ENCODE measurements at places on chromosomes 7 and 10.

GRCh38 chr7:117679120-117679519 is 194.1 kb downstream of the CTTNBP2 start:
- DNase-seq: no peak

DNA sequence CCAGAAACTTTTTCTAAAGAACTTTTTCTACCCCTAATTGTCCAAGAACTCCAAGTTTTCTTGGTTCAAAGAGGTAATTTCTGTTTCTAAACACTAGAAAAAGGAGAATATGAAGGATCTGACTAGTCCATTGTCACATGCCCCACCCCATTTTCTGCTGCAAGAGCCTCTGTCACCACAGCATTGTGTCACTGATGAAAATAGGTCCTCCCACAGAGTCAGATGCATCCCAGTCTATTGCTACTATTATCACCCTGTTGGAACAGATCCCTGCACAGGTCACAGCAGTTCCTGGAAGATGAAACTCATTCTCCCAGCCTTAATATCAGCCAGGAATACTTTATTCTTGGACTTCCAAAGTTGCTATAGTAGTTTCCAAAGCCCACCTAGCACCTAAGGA is 7.5 kb upstream of the CFTR start:
- DNase-seq: no peak

DNA sequence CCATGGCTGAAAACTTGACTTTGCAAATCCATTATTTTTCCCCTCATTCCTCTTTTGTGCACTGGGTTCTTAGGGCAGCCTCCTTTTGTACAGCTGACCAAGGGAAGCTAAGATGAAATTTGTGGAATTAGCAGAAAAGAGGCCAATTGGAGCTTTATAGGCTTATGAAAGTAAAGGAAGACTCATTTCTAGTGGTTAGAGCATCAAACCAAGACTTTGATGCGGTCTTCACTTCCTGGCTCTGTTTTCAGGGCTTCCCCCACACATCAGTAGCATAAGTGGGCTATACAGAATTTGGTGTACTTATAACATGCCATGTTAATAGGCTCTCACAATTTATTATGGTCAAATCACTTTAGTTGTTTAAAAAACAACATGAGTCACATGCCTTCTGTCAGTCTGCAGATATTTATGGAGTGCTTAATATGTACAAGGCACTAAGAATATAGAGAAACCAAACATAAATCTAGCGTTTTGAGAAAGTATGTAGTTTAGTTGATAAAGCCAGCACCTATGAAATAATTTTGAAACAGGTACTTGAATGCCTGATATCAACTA is 5.7 kb downstream of the AUTS2 start:
- DNase-seq: no peak

- no peak for DNase-seq
Measured at GRCh38 chr7:6164491-6164890, 107.9 kb downstream of the CYTH3 start.

GRCh38 chr7:130990178-130990832 is 256.3 kb upstream of the KLF14 start:
- DNase-seq: peak; percentile 23

DNA sequence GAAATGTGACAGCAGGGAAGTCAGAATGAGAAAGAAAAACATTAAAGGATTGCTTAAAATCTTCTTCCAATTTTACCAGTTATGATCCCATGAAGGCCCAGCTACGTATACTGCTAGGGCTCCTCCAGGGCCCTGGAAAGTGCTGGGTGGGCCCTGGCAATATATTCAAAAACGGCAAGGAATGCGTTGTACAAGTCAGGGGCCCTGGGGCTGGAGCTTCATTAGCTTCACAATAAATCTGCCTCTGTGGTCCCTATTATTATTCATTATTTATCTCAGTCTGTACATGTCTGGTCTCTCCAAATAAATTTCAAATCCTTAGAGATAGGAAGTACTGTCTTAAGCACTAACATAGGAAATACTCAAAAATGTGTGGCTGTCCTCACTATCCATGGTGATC is 7.6 kb downstream of the JAZF1 start:
- no peak for DNase-seq

- DNase-seq: peak; percentile 9
Measured at GRCh38 chr7:30594048-30594539, 584 bp upstream of the GARS1 start.

DNA sequence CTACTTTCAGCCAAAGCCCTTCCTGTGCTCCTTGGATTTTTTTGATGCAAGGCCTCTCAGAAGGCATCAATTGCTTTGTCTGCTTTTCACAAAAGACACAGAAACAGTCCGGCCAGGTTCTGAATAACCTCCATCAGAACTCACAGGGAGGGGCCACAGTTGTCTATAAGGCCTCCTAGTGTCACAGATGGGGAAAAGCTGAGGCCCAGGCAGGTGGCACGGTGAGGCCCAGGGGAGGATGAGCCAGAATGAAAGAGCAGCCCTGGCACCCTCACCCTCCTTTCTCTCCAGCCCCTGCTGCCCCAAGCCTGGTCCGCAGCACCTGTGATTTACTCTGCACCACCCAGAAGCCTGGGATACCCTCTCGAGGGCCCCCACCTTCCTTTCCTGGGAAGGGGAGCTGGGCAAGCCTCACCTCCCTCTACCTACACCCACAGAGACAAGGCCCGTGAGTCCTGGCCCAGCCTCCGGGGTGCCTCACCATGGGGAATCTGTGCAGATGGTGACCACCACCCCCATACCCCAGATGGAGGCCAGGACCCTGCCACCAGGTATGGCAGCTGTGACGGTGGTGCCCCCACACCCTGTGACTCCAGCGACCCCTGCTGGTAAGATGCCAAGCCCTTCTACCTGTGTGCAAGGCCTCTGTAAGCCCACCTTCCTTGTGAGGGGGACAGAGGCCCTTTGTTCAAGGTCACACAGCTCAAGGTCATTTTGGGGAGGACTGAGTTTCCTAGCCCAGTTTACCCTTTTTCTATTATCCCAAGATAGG is 26.2 kb upstream of the ZNF467 start:
- peak; percentile 43 for DNase-seq

DNA sequence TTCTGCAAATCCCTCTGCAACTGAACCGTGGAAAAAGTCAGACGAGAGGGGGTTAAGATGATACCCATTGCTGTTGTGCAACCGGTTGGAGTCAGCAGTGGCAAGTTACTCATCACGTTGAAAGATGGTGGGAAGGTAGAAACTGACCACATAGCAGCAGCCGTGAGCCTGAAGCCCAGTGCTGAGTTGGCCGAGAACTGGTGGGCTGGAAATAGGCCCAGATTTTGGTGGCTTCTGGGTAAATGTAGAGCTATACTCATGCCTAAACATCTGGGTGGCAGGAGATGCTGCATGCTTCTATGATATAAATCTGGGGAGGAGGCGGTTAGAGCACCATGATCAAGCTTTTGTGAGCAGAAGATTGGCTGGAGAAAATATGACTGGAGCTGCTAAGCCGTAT is 78.6 kb downstream of the ARL5B start:
- DNase-seq: no peak

GRCh38 chr10:133129071-133129858 is 30.8 kb upstream of the KNDC1 start:
- no peak for DNase-seq

DNA sequence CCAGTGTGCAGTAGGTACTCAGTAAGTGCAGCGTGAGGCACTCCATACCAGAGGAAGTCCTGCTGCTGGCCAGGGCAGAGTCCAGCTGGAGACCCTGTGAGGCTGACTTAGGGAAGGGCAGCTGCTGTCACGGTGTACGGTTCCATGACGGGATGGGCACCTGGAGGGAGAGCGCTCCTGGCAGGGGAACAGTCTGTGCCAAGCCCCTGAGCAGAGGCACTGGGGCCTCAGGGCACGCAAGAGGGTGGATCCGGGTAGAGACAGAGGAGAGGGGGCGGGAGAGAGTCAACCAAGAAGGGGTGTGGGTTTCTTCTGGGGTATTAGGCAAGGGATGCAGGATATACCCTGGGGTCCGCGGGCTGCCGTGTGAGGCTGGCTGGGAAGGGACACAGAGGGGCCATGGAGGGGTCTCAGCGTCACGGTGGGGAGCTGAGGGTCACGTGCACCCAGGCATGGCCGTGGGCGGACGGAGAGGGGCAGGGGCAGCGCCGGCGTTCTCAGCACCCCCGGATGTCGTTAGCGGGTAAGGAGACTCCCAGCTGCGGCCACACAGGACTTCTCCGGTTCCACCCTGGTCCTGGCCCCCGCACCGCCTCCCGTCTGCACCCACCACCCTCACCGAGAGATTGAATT is 70.5 kb downstream of the MICALL2 start:
- no peak for DNase-seq

DNA sequence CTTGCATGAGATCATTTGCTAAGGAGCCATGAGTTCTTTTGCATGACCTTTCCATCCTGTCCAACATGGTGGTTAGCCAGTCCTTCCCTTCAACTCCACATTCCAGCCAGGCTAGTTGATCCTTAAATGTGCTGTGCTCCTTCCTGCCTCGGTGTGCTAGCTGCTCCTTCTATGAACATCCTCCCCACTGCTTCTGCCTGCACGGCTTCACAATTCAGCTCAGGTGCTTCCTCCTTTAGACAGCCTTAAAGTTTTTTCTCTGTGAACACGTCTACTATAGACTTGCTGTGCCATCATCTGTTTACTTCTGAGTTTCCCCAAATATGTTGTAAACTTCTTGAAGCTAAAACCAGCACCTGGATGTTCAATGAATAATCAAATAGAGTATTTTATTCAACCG is 95.5 kb downstream of the OTUD1 start:
- DNase-seq: no peak

DNA sequence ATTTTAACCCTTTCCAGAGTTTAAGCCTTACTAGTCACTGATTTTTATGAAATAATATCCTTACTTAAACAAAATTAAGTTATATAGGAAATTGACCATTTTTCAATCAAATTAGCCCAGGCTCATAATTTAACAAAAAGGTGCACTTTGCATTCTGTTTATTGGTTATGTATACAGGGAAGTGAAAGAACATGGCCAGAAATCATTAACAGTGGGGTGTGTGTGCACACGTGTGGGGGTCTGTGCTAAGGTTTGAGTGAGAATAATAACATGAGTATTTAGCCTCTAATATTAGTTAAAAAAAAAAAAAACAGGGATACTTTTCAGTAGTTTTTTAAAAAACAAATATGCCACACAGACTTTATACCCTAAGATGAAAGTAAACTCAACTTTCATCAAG is 510.5 kb upstream of the PFKP start:
- no peak for DNase-seq

- no peak for DNase-seq
Measured at GRCh38 chr7:144720149-144720548, 115.7 kb downstream of the TPK1 start.

GRCh38 chr10:75110006-75110632 is 1.3 kb upstream of the SAMD8 start:
- DNase-seq: no peak

- DNase-seq: no peak
Measured at GRCh38 chr7:85475071-85475470, 288.2 kb upstream of the SEMA3D start.
